ENCODE measurements at places on chromosomes 7 and 10.
A peak's percentile ranks its signal among the peaks of the same experiment; 100 is the strongest.

- DNase-seq = no peak
These were observed 340.2 kb downstream of the KCNMA1 start for GRCh38 chr10:77297393-77297739.

DNA sequence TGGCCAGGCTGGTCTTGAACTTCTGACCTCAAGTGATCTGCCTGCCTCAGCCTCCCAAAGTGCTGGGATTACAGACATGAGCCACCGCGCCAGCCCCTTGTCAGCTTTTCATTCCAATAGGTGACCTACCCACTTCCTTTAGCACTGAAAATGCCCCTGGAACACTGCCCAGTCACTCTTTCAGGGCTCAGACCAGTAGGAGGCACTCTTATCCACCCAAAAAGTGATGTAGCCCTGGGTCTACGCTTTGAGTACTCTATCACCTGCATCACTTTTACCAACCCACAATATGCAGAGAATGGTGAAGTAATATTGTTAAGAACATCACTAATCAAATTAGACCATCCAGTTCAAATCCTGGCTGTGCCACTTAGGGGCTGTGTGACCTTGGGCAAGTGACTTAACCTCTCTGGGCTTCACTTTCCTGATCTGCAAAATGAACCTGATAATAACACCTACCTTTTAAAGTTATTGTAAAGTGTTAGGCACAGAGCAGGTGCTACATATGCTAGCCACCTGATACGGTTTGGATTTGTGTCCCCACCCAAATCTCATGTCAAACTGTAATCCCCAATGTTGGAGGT lies 5.2 kb downstream of the CALN1 start:
- no peak for DNase-seq

DNA sequence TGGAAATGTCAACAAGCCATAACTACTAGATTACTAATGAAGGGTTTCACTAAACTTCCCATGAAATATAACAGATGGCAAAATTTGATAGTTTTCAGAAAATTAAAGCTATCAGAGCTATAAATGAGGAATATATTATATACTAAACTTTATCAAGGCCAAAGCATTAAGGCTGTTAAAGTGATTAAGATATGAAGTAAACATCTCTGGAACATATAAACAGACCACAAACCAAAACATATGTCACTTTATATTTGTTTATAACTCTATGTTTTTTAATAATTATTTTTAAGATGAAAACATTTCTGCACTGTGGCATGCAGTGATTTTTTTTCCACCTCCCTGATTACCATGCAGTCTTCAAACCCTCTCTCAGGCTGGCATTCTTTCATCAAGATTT lies 120.2 kb downstream of the REEP3 start:
- DNase-seq = no peak

- DNase-seq = no peak
These were observed 8.0 kb upstream of the MBL2 start for GRCh38 chr10:52780391-52781155.

DNA sequence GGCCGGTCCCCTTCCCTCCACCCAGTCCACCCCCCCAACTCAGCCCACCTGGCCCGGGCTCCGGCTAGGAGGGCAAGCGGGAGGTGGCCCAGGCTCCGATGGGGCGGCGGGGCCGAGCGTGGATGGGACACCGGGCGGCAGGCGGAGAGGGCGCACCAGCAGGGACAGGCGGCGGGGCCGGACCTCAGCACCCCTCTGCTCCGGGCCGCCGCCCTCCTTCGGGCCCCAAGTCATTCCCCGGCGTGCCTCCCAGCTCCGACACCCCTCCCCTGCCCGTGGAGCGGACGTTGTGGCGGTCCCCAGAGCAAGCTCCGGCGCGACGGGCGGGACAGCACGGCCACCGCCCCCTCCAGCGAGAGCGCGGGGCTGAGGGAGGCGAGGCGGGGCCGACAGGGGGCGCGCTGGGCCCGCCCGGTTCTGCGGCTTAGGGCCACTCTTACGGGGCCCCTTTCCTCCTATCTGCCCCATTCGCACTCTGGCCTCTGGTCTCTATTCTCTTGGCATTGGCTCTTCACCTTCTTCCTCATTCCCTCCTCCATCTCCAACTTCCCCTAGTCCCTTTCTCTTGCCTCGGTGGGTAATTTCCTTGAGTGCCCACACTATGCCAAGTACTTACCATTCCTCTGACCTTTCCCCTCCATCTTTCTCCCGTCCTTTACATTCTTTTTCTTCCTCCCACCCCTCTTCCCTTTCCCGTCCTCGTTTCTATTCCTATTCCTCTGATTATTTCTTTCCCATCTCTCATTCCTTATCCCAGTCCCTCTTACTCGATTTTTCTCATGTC lies 701 bp upstream of the GBX1 start:
- peak; percentile 90 for DNase-seq

- DNase-seq = no peak
These were observed 12.3 kb upstream of the ENO4 start for GRCh38 chr10:116836902-116837523.

DNA sequence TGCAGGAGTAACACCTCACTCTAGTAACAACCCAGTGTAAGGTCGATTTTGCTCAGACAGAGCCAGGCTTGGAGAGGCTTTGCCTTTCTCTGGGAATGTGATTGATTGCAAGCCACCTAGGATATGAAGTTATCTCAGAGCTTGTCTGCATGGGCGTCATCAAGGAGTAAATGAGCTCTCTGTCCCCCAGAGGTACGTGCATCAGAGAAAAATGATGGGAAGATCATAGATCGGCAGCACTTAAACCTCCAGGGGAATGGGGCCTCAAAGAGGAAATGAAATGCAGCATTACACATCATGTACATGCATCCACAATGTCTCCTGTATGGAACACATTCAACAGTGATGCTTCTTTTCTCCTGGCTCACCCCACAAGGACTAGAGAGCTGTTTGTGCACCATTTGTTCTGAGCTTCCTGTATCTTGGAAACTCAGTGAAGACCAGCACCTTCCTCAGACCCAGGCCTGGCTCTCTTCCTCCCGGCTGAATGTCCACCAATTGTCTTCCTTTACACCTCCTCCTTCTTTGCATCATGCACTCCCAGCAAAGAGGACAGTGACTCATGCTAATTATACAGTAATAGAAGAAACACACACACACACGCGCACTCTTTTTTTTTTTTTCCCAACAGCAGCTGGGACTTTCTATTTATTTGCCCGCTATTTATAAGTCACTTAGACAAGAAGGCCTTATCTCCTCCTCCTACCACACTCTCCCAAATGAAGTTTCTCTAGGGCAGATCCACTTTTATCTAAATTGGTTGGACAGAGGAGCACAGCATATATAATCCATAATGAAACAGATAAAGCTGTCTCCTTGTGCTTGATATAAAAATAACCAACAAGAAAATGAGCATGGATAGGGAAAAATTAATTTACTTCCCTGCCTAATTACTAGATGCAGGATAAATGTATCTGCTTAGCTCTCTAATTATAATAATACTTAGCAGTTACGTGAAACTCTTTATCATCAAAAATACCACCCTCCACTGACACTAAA lies 990.7 kb downstream of the CCSER2 start:
- no peak for DNase-seq

DNA sequence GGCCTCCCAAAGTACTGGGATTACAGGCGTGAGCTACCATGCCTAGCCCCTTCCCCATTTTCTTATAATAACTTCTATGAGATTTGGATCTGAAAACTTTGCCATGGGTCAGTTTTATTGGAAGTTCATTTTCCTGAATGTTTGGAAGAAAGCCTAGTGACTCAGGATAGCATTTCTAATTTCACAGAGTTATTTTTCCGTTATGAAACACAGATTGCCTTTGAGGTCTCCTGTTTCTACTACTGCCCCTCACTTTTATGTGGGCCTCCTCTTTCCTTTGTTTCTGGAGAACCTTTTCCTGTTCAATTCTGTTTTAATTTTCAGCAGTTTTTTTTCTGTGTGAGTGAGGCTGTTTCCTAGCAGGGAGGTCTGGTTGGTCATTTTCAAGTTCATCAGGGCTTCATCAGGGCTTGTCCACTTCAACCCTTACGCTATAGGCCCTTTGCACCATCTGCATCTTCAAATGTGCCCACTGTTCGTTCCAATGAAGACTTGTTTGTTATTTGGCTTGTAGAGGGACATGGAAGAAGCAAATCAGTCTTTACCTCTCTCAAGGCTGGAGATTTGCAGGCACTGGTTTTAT lies 58.7 kb downstream of the BMPR1A start:
- no peak for DNase-seq

DNA sequence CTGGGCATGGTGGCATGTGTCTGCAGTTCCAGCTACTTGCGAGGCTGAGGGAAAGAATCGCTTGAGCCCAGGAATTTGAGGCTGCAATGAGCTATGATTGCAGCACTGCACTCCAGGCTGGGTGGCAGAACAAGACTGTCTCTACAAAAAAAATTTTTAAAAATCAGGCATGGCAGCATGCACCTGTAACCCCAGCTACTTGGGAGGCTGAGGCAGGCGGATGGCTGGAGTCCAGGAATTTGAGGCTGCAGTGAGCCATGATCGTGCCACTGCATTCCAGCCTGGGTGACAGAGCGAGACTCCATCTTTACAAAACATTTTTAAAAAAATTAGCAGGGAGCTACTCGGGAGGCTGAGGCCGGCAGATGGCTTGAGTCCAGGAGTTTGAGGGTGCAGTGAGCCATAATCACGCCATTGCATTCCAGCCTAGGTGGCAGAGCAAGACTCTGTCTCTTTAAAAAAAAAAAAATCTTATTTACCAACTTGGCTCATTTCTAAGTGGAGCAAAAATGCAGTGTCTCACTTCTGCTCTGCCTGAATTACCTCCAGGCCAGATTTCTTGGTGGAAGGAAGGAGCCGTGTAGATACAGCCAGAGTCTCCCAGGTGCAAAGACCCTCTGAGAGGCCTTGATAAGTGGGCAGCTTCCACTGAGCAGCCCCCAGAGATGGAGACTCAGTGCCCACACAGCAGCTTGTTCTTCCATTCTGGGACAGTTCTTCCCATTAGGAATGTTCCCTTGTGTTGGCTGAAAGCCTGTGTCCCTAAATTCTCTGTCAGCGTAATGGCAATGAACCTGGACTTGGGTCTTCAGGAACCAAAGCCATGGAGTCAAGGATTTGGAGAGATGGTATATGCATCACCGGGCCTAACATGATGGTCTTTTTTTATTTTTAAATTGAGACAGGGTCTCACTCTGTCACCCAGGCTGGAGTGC lies 30.0 kb downstream of the GTF2IRD1 start:
- DNase-seq = no peak

GRCh38 chr10:47451998-47452494 lies 31.9 kb downstream of the ANXA8 start:
- no peak for DNase-seq

- no peak for DNase-seq
These were observed 55.5 kb downstream of the VTI1A start for GRCh38 chr10:112502536-112502935.

- no peak for DNase-seq
These were observed 225.4 kb downstream of the TCERG1L start for GRCh38 chr10:131086094-131086493.

DNA sequence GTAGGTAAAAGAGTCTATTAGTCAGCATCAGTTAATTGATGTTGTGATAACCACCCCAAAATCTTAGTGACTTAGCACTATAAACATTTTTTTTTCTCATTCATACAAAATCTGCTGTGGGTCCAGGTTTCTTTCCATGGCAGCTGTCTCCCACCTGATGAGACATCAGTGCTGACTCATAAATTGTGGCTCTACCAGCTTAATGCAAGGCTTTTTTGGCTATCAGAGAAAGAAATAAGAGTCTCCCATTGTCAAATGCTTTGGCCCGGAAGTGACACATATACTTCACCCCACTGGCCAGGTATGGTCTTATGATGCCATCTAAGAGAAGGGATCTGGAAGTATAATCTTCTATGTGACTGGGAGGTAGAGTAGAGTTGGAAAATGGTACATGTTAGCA lies 14.5 kb downstream of the DNAJB9 start:
- DNase-seq = no peak

DNA sequence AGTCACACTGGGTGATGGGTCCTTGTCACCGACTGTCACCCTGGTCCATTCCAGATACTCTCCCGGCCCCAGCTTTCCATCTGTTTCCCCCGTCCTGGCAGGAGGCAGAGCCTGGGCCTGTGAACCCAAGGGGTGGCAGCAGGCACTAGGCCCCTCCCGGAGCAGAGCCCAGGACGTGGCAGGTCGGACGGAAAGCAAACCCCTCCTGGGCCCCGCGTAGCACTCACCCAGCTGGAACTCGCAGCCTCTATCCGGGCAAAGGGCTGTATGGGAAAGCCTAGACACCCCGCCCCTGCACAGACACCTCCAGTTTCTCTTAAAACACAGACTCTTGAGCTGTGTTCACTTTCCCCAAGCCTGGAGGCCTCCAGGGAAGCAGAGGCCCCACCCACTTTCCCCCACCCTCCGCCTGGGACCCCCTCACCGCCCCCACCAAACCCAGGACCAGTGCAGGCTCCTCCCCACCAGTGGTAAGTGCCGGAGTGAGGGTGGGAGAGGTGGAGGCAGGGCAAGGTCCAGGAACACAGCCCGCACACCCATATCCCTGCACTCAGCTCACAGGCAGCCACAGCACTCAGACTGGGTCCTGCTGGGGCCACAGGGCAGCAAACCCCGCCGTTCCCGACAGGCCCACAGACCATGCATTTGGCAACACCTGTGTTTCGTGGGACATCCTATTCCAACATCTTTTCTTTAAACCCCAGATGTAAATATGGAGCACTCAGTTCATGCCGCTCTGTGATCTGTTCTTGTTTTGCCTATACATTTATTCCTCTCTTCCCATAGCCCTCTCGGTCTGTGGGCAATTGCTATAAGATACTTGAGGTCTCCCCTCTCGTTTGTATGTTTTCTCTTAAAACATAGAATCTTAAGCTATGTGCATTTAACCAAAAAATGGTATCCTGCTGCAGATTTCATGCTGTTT lies 98.2 kb upstream of the PDGFA start:
- DNase-seq = no peak

- DNase-seq = no peak
These were observed 93.8 kb downstream of the C1GALT1 start for GRCh38 chr7:7276161-7276560.

DNA sequence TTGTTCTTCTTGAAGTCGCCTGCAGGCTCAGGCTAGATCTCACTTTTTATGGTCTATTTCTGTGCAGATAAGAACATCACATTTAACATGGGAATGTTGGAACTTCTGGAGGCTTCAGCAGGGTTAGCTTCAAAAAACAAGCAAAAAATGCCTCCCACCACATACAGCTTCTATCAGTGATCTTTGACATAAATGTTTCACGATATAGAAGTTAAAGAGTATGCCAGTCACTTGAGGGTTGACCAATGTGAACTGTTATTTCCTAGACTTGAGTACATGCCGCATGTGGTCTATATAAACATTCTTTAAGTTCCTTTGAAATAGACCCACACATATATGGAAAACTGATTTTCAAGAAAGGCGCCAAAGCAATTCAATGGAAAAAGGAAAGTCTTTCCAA lies 219.2 kb upstream of the KLF14 start:
- no peak for DNase-seq

- no peak for DNase-seq
These were observed 11.9 kb downstream of the PAXIP1 start for GRCh38 chr7:154990964-154991540.

DNA sequence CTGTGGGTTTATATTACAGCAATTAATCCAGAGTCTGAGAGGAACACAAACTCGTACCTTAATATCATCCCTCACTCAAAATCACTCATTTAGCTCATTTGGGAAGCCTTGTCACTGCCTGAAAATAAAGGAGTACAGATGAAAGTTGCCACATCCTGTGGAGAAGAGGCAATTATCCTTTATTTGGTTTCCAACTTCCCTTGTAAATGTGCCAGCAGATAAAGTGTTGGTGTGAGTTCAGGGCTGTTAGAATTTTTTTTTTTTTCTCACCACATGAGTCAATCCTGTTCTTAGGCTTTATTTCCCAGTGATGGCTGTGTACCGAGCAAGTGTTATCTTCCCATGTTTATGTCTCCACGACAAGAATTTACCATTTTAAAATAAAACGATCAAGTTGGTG lies 99.0 kb upstream of the SMIM30 start:
- no peak for DNase-seq
